NCI-H1694 treated with DMSO at 0.1 percent for 48 hours (cell line): ENCODE measurements at places on chromosomes 5 and 9.

DNA sequence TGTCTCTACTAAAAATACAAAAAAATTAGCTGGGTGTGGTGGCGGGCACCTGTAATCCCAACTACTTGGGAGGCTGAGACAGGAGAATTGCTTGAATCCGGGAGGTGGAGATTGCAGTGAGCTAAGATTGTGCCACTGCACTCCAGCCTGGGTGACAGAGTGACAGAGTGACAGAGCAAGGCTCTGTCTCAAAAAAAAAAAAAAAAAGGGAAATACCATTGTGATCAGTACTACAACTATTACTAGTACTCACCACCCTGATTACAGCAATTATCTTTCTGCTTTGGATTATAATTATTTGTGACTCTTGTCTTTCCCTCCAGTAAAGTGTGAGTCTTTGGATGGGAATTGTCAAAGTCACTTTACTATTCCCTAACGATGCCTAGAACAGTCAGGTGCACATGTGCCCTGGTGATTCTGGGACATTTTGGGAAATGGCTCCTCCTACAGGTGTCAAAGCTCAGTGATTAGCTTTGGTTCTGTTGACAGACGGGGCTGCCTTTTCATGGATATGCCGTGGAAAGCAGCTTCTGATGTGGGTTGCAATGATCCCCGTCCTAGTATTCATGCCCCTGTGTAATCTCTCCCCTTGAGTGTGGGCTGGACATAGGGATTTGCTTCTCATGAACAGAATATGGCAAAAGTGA lies 31.8 kb upstream of the FRRS1L start:
- no peak for DNase-seq

- DNase-seq, result no peak
Measured at GRCh38 chr5:98144710-98145109, 628.8 kb upstream of the RGMB start.

GRCh38 chr5:111111956-111112355 lies 19.8 kb downstream of the WDR36 start:
- no peak for DNase-seq

- DNase-seq, result no peak
Measured at GRCh38 chr9:131645078-131645776, 94.6 kb downstream of the RAPGEF1 start.

- DNase-seq, result no peak
Measured at GRCh38 chr5:143311428-143311827, 92.1 kb downstream of the NR3C1 start.

- DNase-seq, result no peak
Measured at GRCh38 chr5:139695178-139695573, 47.0 kb downstream of the CXXC5 start.

- DNase-seq, result no peak
Measured at GRCh38 chr9:98168941-98169488, 23.4 kb downstream of the CORO2A start.

DNA sequence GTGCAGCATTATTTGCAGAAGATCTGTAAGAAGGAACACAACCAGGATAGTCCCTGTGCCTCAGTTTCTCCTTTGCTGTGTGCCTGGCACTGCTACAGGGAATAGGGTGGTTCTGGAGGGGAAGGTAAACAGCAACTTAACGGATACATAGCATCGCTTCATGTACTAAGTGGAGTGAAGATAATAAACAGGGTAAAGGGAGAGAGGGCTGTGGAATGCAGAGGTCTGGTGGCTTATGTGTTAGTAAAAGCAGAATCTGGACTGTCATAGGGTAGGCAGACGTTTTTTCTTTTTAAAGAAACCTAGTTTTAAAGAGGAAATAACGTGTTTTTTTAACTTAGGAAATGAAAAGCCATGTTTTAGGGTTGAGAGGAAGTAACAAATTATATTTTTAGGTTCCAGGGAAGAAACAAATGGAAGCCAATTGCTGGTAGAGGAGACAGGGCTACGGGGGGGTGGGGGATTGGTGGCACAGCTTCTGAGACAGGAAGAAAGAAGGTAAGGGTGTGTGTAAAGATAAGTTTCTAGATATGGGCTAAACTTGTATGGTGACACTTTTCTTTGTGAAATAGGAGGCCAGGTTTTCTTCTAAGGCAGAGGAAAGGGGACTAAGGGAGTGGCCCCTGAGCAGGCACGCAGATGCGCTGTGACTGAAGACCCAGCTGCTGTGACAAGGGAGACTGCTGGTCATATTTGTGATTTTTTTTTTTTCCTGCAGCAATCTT lies 1.3 kb downstream of the GNG10 start:
- no peak for DNase-seq

GRCh38 chr5:94243612-94244011 lies 374.8 kb downstream of the KIAA0825 start:
- no peak for DNase-seq

GRCh38 chr9:131697908-131698617 lies 41.8 kb downstream of the RAPGEF1 start:
- no peak for DNase-seq

DNA sequence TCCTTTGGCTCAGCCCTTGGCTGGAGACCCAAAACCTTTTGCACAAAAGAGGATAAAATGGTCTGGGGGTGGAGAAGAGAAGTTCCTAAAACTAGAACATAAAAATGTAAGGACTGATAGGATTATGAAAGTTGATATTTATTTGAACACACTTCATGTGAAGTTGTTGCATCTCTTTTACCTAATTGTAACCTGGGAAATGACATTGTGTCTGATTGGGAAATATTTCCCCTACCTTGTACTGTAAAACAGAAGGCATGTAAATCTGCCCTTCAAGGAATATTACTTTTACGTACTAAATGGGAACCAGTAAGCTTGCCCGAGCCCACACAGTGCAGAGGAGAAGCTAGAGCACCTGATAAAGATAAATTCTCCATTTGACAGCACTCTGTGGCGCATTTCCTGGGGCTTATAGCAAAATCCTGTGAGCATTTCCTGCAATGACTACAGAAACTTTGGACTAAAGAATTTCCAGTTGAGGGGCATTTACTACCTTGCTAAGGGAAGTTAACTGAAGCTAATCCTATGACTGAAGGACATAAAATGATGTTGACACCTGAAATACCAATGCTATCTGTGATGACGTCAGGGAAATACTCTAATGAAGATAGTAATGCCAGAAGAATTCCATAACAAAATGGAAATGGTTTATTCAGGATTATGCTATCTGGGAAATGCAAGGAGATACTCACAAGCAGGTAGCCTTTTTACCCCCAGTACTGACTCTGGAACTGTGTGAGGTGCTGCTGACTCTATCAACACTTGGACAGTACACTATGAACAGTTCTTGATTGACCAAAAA lies 78.3 kb upstream of the LIFR start:
- DNase-seq, result no peak

DNA sequence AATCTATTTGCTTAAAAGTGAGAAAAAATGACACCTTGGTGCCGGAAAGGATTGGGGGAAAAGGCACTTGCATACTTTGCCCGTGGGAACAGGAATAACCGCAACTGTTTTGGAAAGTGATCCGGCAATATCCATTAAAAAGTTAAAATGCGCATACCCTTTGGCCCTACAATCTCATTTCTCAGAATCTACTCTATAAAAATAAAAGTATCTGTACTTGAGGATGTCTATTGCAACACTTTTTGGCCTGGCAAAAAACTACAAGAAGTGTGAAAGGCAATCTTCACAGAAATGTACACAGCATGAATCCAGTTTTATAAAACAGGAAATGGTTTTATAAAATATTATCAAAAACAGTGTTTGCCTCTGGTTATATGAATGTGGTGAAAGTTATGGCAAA lies 58.3 kb upstream of the NFIL3 start:
- no peak for DNase-seq

DNA sequence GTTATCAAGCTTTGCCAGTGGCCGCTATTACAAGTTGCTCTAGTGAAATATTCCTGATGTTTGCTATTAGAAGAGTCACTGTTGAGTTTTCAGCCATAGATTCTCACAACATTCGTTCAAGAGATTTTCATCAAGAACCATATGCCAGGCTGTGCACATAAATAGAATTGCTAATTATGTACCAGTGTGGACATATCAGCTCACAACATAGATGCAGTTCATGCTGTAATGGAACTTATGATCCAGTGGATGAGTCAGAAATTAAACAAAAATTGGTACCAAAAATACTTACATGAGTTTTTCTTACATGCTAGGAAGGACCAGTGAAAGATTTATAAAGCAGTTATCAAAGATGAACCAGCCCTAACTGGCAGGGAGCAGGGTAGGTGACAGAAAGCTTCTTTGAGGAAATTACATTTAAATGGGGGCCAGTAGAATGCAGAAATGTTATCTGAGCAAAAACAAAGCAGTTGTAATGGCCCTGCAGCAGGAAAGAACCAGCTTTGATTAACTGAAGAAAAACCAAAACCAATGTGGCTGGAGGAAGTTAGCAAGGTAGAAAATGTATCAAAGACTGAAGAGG lies 404.2 kb downstream of the DNAH5 start:
- DNase-seq, result no peak

DNA sequence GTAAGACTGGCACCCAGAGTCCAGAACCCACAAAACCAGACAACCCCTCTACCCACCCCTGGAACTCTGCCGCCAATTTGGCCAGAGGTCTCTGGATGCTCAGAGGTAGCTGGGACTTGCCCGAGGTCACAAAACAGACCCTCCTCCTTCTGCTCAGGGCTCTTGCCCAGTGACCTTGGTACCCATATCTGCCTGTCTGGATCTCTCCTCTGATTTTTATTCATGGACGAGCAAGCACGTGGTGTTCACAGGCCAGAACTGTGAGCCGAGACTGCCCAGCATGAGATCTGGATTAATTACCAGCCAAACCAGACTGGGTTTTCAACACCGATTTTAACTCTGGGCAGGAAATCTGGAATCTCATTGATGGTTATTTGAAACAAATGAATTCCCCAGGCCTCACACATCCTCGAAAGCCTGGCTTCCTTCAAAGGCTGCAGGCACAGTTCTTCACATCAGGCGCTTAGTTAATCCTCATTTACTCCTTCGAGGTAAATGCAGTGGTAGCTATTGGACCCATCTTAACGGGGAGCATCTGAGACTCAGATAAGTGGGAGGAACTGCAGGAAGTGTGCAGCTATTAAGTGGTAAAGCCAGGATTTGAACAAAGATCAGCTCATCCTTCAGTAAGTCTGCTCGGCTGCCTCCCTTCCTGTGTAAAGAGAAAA lies 21.4 kb downstream of the COL27A1 start:
- DNase-seq, result no peak

- DNase-seq, result no peak
Measured at GRCh38 chr9:87529671-87530070, 32.0 kb downstream of the DAPK1 start.

- DNase-seq, result no peak
Measured at GRCh38 chr5:107783551-107783950, 112.8 kb upstream of the EFNA5 start.

DNA sequence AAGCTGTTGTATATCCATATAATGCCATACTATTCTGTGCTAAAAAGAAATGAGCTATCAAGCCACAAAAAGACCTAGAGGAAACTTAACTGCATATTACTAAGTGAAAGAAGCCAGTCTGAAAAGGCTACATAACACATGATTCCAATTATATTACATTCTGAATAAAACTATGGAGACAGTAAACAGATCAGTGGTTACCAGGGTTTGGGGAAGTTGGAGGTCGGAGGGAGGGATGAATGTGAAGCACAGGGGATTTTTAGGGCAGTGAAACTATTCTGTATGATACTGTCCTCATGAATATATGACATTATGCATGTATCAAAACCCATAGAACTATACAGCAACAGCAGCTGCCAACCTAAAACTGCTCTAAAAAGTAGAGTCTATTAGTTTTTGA lies 5.6 kb upstream of the RFK start:
- DNase-seq, result no peak

- no peak for DNase-seq
Measured at GRCh38 chr5:16784088-16784487, 152.0 kb downstream of the MYO10 start.

DNA sequence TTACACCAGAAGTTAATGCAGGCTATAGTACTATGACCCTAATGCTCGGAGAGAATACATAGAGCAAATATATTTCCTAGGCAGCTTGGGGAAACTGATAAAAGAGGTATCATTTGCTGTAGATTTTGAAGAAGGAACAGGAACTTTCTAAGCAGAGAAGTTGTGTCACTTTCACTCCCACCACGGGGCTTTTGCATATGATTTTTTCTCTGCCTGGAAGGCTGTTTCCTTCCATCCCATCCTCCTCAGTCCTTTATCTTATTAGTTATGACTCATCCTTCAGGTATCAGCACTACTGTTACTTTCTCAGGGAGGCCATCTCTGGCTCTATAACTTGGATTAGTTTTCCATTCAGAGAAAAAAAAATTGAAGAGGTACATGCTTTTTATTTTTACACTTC lies 2006.1 kb upstream of the WWC1 start:
- DNase-seq, result no peak

GRCh38 chr5:88502179-88503040 lies 233.8 kb upstream of the TMEM161B start:
- DNase-seq, result no peak

DNA sequence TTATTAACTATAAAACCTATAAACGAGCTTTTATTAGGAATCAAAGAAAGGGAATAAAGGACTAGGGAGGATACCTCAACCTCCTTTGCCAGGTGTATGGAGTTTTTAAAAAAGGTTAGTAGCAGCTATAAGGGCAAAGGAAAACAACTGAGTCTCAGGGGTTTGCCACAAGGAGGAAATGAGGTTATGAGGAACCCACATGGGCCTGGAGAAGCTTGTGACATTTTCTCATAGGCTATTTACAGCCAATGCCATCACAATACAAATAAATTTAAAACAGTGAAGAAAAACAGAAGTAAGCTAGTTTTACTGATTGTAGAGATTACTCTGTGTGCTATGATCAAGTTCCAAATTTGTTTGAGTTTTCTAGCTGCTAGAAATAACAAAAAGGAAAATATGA lies 92.6 kb downstream of the CDKN2A start:
- DNase-seq, result no peak

DNA sequence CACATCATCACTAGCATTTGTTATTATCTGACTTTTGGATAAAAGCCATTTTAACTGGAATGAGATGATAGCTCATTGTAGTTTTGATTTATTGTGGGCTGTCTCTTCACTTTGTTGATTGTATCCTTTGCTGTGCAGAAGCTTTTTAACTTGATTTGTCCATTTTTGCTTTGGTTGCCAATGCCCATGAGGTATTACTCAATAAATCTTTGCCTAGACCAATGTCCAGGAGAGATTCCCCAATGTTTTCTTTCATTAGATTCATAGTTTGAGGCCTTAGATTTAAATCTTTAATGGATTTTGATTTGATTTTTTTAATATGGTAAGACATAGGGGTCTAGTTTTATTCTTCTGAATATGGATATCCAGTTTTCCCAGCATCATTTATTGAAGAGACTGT lies 28.8 kb upstream of the SMARCA2 start:
- DNase-seq, result no peak

GRCh38 chr5:27377626-27378025 lies 339.2 kb upstream of the CDH9 start:
- no peak for DNase-seq

- no peak for DNase-seq
Measured at GRCh38 chr9:16031486-16031885, 478.6 kb downstream of the CCDC171 start.

- no peak for DNase-seq
Measured at GRCh38 chr5:151464101-151464500, 16.7 kb downstream of the SLC36A1 start.

GRCh38 chr9:121782514-121783110 lies 131.2 kb downstream of the DAB2IP start:
- no peak for DNase-seq
